Left lobe of liver (tissue), 2 donors: ENCODE measurements at places on chromosomes 5 and 9. TPM values are rescaled to one million over a fixed set of nuclear protein-coding genes. Genes with fewer than 3 reads are reported as not detected.

The LTC4S gene
- total RNA-seq = 2.6 TPM

The HAVCR1 gene
- 0.23 TPM for total RNA-seq

The CTSV gene
- total RNA-seq = 0.15 TPM

The FOXD4L3 gene
- not detected for total RNA-seq

The C8G gene
- 411 TPM for total RNA-seq

The QRFP gene
- not detected for total RNA-seq

The SLC6A7 gene
- not detected for total RNA-seq

The PAEP gene
- not detected for total RNA-seq

GRCh38 chr5:43192558-43193180 is 644 bp downstream of the NIM1K start:
- no peak for DNase-seq

DNA sequence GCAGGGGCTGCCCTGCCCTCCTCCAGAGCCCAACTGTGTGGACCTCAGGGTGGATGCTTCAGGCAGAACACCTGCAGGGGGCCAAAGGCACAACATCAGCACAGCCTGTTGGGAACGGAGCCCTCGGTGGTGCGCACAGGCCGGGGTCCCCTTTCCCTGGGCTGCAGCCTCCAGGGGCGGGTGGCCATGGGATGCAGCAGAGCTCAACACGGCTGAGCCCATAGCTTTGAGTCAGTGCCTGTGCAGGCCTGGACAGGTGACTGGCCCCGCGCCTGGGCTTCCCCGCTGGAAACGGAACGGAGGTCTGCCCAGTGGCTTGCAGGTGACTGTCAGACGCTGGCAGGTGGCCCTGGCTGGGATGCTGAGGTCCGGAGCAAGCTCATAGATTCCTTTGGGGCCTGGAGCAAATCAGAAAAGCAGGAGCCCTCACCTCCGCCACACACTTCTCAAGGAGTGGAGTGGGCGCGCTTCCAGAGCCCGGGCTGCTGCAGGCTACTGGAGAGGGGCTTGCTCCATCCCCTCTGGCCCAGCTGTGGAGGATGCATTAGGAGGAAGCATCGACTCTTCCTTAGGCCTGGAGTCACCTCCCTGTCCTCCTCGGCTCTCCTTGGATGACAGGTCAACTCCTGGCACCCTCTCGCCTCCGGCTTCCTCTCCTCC is 69.8 kb upstream of the RNU6ATAC start:
- DNase-seq = peak; percentile 66

DNA sequence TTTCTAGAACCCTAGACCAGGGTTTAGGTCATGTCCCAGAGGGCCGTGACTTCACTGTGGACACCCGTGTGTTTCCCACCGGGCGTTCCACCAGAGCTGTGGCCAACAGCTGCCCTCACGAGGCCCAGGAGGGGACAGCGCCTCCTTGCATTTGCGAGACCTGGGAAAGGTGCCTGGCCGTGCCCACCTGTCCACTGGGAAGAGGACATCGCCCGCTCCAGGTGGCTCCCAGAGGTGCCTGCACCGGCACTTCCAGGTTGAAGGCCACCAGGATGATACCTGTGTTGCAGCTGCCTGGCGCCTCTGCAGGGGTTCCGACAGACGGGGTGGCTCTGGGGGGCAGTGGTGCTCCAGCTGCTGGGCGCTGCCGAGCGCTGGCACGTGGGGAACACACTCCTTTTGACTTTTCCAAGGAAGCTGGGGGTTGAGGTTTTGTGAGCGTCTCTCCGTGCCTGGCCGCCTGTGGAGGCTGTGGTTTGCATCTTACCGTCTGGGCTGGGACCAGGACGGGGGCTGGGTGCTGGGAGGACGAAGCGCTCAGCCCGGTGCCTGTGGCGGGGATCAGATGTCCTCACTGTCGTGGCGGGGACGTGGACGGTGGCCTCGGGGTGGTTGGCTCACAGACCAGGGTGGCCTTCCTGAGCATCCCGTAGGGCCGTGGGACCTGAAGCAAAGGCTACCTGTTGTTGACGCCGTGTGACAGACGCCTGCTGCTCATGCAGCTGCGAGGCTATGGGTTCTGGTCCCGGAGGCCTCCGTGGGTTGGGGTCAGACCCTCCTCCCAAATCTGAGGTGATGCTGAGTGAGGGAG is 19.2 kb downstream of the NKD2 start:
- DNase-seq = no peak

GRCh38 chr9:4137234-4137633 is 162.6 kb downstream of the GLIS3 start:
- DNase-seq = no peak

DNA sequence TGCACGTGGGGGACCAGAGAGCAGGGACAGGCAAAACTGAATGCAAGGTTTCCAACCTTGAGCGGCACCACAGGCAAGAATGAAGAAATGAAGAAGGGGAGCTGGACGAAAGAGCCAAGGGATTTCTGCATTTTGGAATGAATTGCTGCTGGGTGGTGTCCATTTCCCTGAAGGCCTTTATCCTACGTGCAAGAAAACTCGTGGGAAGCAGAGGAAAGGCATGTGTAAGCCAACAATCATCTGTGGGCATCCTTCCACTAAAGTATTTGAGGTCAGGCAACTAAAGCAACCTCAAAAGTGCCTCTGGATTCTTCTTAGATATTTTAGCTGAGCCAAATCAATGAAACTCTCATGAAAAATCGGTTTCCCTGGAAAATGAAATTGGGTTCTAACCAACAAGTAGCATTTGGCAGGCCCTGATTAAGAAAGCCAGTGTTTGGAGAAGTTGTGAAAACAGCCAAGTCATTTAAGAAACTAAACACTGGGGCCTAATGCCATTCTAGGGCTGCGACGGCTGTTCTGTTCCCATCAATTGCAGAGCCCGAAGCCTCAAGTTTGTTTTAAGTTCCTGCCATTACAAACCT is 4.7 kb upstream of the TGFBI start:
- no peak for DNase-seq

- DNase-seq = no peak
Observed at GRCh38 chr9:116073826-116074225, 79.8 kb upstream of the PAPPA start.

- no peak for DNase-seq
Observed at GRCh38 chr9:93365427-93366118, 85.9 kb upstream of the FAM120A start.

- no peak for DNase-seq
Observed at GRCh38 chr5:61449804-61450492, 117.9 kb downstream of the ZSWIM6 start.

DNA sequence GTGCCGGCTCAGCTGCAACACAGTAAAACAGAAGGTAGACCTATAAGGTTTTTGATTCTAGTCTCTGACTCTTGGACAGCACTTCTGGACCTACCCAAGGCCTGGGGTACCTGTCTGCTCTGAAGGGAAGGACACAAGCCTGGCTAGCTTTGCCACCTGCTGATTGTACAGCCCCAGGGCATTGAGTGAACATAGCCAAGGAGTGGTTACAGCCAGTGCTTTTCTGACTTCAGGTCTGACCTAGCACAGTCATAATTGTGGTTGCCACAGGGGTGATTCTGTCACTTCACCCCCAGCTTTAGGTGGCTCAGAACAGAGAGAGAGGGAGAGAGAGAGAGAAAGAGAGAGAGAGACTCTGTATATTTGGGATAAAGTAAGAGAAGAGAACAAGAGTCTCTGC is 118.4 kb downstream of the PLCXD3 start:
- no peak for DNase-seq

DNA sequence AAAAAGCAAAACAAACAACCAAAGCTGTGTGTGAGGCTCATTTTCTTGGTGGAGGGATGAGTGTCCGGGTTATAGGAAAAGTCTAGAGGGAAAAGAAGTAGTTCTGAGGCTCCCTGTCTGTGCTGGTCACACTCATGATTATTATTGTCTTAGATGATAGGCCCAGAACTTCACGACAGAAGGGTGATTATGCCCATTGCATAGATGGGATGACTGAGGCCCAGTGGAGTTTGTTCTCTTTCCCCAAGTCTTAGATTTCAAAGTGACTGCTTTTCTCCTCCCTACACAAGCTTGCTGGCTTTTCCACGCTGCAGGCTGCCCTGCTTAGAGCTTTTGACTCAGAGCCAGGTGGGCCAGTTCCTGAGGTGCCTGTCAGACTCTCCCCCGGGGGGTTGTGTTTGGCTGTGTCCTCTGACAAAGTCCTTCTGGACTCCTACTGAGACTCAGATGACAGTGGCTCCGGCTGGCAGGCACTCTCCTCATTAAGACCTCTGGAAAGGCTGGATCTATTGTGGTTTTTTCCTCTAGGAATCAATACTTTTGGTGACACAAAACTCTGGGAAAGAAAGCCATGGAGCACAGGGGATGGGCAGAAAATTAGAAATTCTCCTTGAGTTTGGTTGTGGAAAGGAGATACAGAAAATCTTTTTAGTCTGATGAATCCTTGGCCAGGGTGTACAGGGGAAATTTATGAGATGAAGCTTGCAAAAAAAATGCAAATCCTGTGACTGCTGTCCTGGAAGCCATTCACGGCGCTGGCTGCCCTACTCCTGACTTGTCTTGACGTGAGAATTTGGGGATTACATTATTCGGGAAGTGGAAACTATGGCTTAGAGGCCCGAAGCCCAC is 120.9 kb downstream of the NSG2 start:
- DNase-seq = no peak

DNA sequence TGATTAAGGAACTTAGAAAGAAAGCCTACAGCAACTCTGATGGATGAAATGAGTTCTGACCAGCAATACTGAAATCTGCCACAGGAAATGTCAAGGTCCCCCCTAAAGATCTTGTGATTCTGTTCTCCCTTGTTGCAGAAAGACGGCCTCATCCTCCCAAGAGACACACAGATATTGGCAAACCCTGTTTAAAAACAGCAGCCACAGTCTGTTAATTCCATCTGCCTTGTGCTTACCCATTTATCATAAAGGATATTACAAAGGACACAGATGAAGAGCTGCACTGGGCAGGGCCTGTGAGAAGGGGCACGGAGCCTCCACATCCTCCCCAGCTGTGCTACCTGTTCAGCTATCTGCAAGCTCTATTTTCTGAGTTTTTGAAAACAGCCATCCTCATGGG is 15.2 kb downstream of the RAPGEF1 start:
- no peak for DNase-seq

DNA sequence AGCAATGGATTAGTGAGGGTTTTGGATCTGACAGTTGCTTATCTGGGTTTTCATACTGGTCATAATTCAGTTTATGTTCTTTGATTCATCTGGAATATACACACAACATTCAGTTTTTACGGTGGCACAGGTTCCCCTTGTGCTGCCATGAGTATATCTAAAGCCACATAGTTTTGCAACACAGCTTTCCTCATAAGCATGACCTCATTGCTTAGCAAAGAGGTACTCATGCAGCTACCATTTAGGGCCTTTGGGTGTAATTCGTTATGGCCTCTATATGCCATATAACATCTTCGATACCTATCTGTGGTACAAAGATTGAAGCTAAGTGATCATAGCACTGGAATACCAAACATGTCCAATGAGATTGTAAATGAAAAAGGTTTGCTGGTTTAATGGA is 2.9 kb upstream of the RBM22 start:
- no peak for DNase-seq

DNA sequence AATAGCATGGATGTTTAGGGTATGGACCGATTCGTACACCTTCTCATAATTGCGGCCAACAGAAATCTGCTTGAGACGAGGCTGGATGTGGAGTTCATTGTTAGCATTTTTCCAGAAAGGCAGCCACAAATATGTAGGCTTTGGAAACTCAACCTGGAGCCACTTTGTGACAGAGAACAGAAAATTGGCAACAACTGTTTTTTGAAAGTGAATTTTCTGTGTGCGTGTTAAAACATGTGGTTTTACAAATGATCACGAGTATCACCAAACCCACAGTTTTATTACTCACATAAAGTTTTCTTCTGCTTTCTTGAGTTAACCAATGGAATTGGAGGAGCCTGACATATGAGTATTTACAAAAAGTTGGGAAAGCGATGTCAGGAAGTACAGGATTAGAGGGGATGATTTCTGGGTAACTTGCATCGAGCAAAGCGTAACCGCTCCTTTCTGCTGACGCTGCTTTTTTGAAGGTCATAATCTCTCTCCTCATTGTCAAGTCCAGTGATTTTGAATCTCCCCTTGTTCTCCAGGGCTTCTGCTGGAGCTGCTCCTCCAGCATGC is 138.5 kb upstream of the TAF11L2 start:
- no peak for DNase-seq

GRCh38 chr5:22683050-22683449 is 170.1 kb downstream of the CDH12 start:
- DNase-seq = no peak

DNA sequence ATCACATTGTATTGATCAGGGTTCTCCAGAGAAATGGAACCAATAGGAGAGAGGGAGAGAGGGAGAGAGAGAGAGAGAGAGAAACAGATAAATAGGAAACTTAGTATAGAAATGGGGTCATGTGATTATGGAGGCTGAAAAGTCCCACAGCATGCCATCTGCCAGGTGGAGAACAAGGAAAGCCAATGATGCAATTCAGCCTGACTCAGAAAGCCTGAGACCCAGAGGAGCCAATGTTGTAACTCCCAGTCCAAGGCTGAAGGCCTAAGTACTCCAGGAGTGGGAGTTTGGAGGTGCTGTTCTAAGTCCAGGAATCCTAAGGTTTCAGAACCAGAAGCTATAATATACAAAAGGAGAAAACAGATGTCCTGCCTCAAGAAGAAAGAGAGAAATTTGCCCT is 48.4 kb upstream of the ISOC1 start:
- no peak for DNase-seq

DNA sequence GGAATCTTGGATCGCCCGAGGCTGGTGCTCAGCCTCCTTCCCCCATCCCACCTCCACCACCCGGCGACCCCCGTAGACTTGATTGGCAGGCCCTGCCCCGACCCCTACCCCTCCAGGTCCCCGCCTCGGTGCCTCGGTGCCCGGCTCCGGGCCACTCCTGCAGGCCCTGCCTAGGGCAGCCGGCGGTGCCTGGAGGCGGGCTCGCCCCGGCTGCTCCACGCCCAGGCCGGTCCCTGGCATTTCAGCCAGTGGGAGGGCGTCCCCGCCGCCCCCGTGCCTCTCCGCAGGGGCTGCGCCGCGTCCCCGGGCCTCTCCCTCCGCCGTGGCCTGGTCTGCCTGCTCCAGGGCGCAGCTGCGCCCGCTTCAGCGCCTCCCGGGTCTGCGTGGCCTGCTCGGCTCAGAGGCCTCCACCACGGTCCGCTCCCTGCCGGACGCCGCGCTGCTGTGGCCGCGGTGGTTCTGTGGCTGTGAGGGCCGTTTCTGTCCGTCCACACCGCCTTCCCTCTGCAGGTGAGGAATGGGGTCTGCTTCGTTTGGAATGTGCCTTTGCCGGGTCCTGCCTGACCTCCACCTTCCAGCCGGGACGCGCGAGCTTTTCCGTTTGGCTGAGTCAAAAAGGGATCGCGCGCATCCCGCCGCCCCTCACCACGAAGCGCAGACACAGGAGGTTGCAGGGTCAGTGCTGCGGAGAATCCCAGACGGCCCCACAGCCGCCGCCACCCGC is 48.3 kb upstream of the IRX4 start:
- DNase-seq = peak; percentile 38

- DNase-seq = no peak
Observed at GRCh38 chr9:15155826-15156225, 151.2 kb downstream of the TTC39B start.

- no peak for DNase-seq
Observed at GRCh38 chr5:106399391-106399790, 1271.3 kb downstream of the EFNA5 start.

DNA sequence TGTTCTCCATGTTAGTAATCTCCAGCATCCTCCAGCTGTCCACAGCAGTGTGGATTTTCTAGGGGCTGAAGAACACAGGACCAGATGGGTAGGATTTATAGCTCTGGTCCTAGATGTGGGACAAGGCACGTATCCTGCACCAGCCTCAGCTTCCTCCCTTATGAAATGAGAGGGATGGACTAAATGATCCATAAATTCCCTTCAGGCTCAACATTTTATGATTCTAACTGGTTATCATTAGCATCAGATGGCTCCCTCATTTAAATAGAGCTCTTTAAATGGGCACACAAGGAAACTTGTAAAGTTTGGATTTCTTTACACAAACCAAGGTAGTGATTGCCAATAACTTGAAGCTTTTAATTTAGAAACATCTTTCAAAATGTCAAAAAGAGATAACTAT is 97.7 kb downstream of the ESM1 start:
- no peak for DNase-seq
